Activated CD8-positive, alpha-beta memory T cell treated with anti-CD3 and anti-CD28 coated beads, Interleukin-2, amount 10 ng/mL, durations not matched to agents 7 days and 5 days (primary cell): ENCODE measurements at places on chromosomes 12 and 14.

DNA sequence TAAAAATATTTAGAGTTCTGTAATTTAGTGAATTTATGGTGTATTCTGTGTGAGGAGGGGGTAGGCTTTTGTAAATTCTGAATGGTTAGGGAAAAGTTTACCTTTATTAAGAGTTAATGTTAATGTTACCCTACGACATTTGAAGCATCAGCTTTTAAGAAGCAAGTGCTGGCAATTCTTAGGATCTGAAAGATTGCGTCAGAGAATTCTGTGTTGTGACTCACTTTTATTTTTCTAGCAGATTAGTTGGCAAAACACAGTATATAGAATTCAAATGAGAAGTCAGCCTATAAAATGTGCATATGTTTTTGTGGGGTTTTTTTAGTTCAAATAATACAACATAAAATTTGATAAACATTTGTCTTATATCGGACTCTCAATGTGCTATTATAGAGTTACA is 97.6 kb downstream of the RAD52 start:
- H3K4me1 ChIP-seq, result peaks cover 23% of the 10 kb centered on the region
- no peak overlapping the region for H3K27ac ChIP-seq
- H3K4me3 ChIP-seq, result no peak overlapping the region
- peaks cover 39% of the 10 kb centered on the region for H3K36me3 ChIP-seq
- no peak for DNase-seq

GRCh38 chr14:104978746-104979691 is 845 bp upstream of the AHNAK2 start:
- peaks cover 10% of the 10 kb centered on the region for H3K4me1 ChIP-seq
- H3K36me3 ChIP-seq, result no peaks in the 10 kb centered on the region
- no peak overlapping the region for H3K27ac ChIP-seq
- DNase-seq, result no peak
- peaks cover 33% of the 10 kb centered on the region for H3K27me3 ChIP-seq
- H3K4me3 ChIP-seq, result no peak overlapping the region

- no peak overlapping the region for H3K27ac ChIP-seq
- H3K4me1 ChIP-seq, result no peaks in the 10 kb centered on the region
- no peak for DNase-seq
- H3K36me3 ChIP-seq, result no peaks in the 10 kb centered on the region
These were observed 32.5 kb upstream of the E2F7 start for GRCh38 chr12:77097846-77098245.

GRCh38 chr12:73769337-73769736 is 768.3 kb upstream of the ATXN7L3B start:
- no peaks in the 10 kb centered on the region for H3K4me1 ChIP-seq
- no peak for DNase-seq
- H3K27ac ChIP-seq, result no peak overlapping the region
- no peaks in the 10 kb centered on the region for H3K36me3 ChIP-seq
- no peaks in the 10 kb centered on the region for H3K27me3 ChIP-seq
- no peak overlapping the region for H3K4me3 ChIP-seq

DNA sequence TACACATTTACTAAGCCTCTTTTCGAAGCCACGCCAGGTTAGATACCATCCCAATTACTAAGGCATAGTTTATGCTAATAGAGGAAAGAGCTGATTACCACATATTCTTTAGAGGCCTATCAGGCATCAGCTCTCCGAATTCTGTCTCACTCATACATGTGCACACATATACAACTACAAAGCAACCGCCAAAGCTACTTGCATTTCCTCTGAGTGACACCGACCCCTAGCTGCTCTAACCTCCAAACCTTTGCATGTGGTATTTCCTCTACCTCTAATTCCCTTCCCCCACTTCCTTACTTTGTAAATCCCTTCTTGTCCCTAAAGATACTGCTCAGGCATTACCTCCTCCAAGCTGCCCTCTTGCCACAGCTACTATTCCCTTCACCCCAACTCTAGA is 107.2 kb downstream of the DUSP6 start:
- H3K36me3 ChIP-seq, result peaks cover 35% of the 10 kb centered on the region
- H3K27me3 ChIP-seq, result no peaks in the 10 kb centered on the region
- H3K4me1 ChIP-seq, result peaks cover 53% of the 10 kb centered on the region
- peak; percentile 82 for DNase-seq
- H3K27ac ChIP-seq, result peak overlapping the region; percentile 93
- peak overlapping the region; percentile 38 for H3K4me3 ChIP-seq

- no peak for DNase-seq
- H3K4me1 ChIP-seq, result peaks cover 18% of the 10 kb centered on the region
- no peak overlapping the region for H3K4me3 ChIP-seq
- peaks cover 19% of the 10 kb centered on the region for H3K36me3 ChIP-seq
- H3K27ac ChIP-seq, result no peak overlapping the region
- no peaks in the 10 kb centered on the region for H3K27me3 ChIP-seq
These were observed 218.3 kb downstream of the FOXN3 start for GRCh38 chr14:89198544-89199329.

- no peak overlapping the region for H3K27ac ChIP-seq
- H3K36me3 ChIP-seq, result no peaks in the 10 kb centered on the region
These were observed 8.9 kb downstream of the TGFB3 start for GRCh38 chr14:75972801-75973421.

- no peak for DNase-seq
- no peak overlapping the region for H3K27ac ChIP-seq
- peaks cover 37% of the 10 kb centered on the region for H3K27me3 ChIP-seq
- H3K36me3 ChIP-seq, result no peaks in the 10 kb centered on the region
- H3K4me1 ChIP-seq, result no peaks in the 10 kb centered on the region
These were observed 127.7 kb downstream of the TMEM30B start for GRCh38 chr14:61153431-61153830.

DNA sequence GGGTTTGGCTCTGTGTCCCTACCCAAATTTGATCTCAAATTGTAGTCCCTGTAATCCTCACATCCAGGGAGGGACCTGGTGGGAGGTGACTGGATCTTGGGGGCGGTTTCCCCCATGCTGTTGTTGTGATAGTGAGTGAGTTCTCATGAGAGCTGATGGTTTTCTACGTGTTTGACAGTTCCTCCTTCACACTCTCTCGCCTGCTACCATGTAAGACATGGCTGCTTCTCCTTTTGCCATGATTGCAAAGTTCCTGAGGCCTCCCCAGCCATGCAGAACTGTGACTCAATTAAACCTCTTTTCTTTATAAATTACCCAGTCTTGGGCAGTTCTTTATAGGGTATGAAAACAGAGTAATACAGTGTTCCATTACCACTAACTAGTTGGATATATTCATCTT is 10.3 kb upstream of the LRRC23 start:
- H3K4me3 ChIP-seq, result no peak overlapping the region
- H3K4me1 ChIP-seq, result peaks cover 23% of the 10 kb centered on the region
- DNase-seq, result no peak
- peaks cover 5% of the 10 kb centered on the region for H3K36me3 ChIP-seq
- no peaks in the 10 kb centered on the region for H3K27me3 ChIP-seq

GRCh38 chr12:49511410-49511809 is 27.4 kb upstream of the KCNH3 start:
- DNase-seq, result no peak

- no peak for DNase-seq
- H3K27me3 ChIP-seq, result no peaks in the 10 kb centered on the region
- no peak overlapping the region for H3K4me3 ChIP-seq
- H3K4me1 ChIP-seq, result peaks cover 52% of the 10 kb centered on the region
These were observed 16.4 kb upstream of the ARID4A start for GRCh38 chr14:58281969-58282368.

DNA sequence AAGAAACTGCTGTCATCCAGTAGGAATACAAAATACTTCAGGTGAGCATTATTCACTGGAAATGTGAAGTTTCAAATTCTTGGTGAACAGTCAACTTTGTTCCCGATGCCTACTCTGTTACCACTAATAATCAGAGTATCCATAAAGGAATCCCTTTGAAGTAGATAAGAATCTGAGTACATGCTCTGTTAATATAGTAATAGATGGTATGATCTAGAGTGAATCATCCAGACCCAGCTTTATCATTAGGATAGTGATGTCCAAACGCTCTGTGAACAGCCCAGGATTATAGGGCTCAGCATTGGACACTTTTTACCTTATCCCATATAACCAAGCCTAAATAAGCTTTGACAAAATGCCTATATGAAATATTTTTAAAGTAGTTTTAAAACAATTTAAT is 33.3 kb downstream of the PPP2R3C start:
- no peaks in the 10 kb centered on the region for H3K4me1 ChIP-seq
- DNase-seq, result no peak
- no peak overlapping the region for H3K27ac ChIP-seq

DNA sequence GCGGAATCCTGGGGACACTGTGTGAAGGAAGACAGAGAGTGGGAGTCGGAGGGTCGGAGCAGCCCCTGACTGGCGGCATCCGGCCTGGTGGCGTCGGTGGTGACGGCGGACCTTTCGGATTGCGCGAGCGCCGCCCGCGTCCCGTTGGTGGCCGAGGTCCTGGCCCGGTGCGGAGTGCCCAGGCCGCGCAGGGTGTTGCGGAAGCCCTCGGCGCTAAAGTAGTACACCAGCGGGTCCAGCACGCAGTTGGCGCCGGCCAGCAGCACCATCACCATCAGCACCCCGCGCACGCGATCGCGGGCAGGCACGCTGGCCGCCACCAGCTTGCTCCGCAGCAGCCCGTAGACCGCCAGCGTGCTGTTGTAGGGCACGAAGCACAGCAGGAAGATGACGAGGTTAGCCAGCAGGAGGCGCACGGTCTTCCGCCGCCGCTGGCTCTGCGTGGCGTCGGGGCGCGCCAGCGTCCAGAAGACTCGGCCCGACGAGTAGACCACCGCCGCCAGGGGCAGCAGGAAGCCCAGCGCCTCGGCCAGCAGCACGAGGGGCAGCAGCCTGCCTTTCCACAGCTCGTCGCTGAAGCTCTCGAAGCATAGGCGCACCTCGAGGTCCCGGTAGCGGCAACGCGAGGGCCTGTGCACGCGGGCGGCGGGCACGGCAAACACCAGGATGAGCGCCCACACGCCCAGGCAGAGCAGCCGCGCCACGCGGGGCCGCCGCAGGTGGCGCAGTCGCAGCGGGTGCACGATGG is 13.1 kb upstream of the CHD4 start:
- peaks cover 18% of the 10 kb centered on the region for H3K36me3 ChIP-seq
- H3K27me3 ChIP-seq, result no peaks in the 10 kb centered on the region
- H3K4me3 ChIP-seq, result peak overlapping the region; percentile 63
- DNase-seq, result peak; percentile 55

DNA sequence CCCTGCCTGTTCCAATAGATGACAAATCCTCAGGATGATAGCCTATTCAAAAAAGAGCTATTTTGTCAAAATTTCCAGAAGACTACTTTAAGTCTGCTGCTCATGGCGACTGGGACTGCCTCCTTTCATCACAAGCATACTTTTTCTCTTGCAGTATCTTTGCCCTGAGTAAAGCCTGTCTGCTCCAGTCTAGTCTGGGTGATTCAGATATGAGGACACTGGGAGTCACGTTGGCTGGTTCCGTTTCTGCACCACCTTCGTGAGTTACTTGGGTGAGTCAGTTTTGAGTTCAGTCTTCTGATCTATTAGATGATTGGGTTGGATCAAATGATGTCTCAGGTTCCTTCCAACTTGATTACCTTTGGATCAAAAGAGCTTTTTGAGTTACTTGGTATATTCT is 301.3 kb upstream of the STXBP6 start:
- no peaks in the 10 kb centered on the region for H3K36me3 ChIP-seq
- no peak overlapping the region for H3K27ac ChIP-seq
- no peaks in the 10 kb centered on the region for H3K4me1 ChIP-seq
- no peak overlapping the region for H3K4me3 ChIP-seq
- H3K27me3 ChIP-seq, result no peaks in the 10 kb centered on the region

DNA sequence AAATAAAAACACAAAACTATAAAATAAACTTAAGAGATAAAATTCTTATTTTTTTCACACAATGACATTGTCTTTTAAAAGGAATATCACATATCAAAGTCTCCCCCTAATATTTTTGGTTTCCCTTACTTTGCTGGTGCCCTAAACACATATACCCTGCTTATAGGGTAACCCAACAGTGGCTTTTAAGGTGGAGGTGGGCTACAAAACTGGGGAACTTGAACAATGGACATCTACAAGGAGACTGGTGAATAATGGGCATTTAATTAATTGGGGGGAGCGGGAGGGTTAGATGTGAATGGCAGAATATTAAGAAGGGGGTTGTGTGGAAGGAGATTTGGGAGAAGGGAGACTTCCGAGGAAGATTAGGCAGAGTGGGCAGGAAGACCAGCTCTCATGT is 9.6 kb downstream of the B4GALNT1 start:
- H3K27ac ChIP-seq, result no peak overlapping the region
- H3K27me3 ChIP-seq, result peaks cover 94% of the 10 kb centered on the region
- DNase-seq, result no peak
- H3K36me3 ChIP-seq, result no peaks in the 10 kb centered on the region
- H3K4me3 ChIP-seq, result no peak overlapping the region

DNA sequence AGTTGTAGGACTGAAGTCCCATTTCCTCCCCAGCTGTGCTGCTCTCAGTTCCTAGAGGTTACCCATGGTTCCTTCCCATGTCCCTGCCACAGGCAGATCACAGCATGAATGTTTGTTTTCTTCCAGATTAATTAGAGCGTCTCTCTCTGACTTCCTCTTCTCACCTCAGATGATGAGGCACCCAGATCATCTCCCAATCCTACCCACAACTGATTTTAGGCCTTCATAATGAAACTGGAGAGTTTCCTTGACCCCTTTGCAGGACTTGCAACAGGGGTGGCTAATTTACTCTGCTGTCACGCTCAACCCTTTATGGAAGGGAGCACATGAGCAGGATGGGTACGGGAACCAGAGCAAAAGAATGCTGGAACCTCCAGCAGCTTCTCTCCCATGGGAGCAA is 32.1 kb upstream of the TXNRD1 start:
- H3K4me3 ChIP-seq, result no peak overlapping the region
- H3K27me3 ChIP-seq, result peaks cover 5% of the 10 kb centered on the region
- no peak for DNase-seq
- H3K36me3 ChIP-seq, result no peaks in the 10 kb centered on the region
- H3K4me1 ChIP-seq, result peaks cover 2% of the 10 kb centered on the region
- no peak overlapping the region for H3K27ac ChIP-seq
